ENCODE measurements at places on chromosomes 3 and 15. TPM values are rescaled to one million over a fixed set of nuclear protein-coding genes. Genes with fewer than 3 reads are reported as not detected.

- no peak for DNase-seq
Observed at GRCh38 chr3:121542924-121543323, 2.9 kb downstream of the POLQ start.

- DNase-seq = no peak
Observed at GRCh38 chr3:124094496-124094895, 102.6 kb upstream of the ROPN1 start.

GRCh38 chr3:63092515-63092914 is 185.6 kb upstream of the SYNPR start:
- no peak for DNase-seq

DNA sequence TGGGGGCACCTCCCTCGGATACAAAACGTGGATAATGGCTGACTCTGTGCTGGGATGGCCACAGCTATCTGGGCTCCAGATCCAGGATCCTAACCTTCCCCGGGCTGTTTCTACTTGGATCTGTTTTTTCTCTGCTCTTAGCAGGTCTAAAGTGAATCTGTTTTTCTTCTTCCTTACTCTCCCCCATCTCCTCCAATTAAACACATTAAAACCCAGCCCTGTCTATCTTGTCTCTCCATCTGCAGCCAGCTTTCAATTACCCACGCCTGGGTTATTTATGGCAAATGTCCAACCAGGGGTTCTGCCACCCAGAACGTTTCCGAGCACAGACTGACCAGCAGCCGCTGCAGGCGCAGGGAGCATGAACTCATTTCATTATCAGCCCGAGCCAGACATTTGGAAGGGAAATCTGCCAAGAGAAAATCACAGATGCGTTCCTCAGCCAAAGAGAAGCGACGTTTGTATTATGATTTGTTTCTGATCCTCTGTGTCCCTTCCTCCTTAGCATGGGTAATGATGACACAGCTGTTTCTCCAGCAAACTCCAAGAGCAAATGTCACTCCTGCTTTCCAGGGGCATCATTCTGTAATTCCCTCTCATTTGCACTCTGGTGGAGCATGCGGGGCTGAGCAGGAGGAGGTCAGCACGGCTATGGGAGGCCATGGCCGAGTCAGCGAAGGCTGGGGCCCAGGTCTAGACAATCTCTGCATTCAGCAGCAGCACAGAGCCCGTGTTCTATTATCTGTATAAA is 42.0 kb downstream of the UMPS start:
- peak; percentile 67 for DNase-seq

DNA sequence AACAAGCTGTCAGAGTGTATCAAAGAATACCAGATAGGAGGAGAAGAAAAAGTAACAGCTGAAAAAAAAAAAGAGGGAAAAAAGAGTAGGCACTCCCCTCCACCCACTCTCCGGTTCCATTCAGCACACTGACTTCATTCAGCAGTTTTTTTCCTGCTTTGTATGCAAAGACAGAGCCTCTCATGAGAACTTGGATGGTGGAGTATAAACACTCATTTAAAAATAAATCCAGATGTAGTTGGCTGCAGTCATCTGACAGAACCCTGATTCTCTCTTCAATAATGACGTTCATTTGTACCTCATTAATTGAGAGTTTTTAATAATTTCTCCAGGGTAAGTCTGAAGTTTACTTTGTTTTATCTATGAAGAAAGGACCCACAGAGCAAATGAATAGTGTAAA is 81.0 kb downstream of the TMEM108 start:
- peak; percentile 13 for DNase-seq

DNA sequence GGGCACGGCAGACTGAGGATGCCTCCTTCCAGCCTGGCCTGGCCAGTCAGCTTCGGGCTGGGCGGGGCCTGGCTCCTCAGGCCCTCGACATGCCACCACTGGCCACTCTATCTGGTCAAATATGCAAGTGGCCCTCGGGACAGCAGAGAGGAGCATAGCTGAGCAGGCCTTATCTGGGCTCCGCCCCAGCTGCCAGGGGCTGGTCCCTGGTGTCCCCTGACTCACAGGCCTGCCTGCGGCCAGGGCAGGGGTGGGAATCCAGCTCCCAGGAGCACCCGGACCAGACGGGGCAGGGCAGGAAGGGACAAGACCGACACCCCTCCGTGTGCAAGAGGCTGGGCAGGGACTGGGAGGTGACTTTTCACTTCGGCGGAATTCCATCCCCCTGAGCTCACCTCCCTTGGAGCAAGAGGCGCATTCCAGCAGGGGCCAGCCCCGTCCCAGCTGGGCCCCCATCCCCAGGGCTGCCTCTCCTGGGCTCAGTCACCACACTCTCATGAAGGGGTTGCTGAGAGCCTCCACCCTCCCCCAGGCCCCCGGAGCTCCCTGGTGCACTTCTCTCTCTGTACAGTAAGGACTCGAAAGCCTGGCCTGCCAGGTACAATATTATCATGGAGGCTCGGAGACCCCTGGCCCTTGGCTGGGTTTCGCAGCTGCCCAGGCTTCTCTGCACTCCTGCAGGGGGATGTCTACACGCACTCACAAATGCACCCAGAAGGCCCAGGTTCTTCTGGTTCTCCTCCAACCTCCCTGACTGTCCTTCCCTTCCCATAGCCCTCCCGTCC is 29.5 kb downstream of the WNT7A start:
- DNase-seq = no peak

DNA sequence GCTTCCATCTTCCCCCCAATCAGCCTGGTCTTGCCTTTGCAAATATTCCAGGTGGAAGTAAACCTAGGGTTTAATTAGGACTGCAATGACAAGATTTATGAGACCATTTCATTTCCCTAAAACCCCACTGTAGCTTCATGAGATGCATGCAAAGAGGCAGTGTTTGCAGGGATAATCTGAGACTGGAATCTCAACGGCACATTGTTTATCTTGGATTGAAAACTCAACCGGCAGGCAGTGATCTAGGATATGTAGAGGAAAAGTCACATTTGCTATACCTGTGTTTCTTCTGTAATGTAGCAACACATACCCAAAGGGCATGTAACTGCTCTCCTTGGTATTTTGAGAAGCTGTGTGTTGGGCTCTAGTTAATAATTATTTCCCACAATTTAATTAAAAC is 18.7 kb upstream of the CLSTN2 start:
- no peak for DNase-seq

DNA sequence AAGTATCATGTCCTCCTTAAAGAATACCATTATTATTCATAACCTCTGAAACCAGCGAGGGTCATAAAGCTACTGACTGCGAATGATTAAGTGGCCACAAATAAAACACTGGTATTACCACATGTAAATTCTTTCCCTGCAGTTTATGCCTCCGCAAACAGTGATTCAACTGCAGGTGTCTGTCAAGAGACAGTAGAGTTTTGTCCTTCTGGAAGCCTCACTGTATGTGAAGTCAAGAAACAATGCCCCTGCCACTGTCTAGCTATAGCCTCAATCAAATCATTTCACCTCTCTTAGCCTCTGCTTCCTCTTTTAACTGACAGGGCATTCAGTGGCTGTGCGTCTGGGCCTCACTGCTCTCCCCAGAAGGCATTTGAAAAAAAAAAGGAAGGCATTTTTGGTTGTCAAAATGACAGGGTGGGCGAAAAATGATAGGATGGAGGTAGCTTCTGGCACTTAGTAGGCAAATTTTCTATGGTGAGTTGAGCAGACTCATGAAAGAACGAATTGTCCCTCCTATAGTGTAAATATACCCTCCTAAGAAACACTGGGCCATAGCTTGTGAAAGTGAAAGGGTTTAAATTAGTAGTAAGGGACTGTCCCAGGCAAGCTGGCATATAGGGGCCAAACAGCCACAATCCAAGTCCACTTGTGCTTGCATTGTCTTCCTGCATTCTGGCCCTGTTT is 66.7 kb downstream of the FILIP1L start:
- DNase-seq = no peak

DNA sequence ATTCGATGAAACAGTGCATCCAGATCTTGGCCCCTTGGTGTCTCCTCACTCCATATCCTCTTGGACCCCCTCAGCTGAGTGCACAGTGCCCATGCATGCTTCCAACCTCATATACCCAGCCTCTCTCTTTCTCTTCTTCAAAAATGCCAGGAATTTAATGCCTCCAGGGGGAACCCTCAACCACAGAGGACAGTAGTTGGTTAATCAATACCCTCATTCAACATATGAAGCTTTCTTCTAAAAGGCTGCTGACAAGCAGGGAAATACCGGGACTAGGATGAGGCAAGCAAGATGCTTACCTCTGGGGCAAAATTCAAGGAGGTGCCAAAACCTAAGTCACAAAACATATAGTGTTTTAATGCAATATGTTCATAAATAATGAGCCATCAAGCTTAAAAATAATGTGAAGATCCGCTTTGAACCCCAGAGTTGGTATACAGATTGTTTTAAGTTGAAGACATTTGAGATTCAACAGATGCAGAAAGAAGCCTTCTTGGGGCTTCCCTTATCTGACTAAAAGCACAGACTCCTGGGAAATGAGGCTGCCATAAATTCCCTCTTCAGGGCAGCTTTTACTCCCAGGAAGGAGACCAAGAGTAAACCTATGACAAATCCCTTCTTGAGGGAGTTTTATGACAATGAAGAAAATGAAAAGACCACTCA is 48.2 kb upstream of the FHIT start:
- DNase-seq = no peak

GRCh38 chr3:13332158-13332557 is 88.0 kb downstream of the NUP210 start:
- no peak for DNase-seq

GRCh38 chr3:103057487-103057886 is 622.7 kb downstream of the ZPLD1 start:
- no peak for DNase-seq

DNA sequence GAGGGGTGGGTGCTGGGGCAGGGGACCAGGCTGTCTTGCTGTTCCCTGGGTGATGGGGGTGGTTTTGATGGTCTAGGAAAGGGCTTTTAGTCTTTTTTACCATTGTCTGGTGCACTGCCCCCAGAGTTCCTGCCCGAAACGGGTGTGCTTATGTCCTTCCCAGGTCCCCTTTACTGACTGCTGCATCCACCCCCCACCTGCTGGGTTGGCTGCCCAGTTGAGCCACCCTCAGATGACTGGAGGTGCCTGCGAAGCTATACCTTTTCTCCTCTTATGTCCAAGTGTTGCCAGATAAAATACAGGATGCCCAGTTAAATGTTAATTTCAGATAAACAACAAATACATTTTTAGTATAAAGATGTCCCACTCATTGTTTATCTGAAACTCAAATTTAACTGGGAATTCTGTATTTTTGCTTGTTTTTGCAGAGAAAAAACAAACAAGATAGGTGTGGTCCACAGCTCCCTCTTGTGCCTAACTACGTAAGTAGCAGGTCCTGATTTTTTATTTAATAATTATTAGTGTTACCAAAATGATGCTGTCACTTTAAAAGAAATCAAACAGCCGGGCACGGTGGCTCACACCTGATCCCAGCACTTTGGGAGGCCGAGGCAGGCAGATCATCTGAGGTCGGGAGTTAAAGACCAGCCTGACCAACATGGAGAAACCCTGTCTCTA is 6.1 kb upstream of the RPP14 start:
- no peak for DNase-seq

DNA sequence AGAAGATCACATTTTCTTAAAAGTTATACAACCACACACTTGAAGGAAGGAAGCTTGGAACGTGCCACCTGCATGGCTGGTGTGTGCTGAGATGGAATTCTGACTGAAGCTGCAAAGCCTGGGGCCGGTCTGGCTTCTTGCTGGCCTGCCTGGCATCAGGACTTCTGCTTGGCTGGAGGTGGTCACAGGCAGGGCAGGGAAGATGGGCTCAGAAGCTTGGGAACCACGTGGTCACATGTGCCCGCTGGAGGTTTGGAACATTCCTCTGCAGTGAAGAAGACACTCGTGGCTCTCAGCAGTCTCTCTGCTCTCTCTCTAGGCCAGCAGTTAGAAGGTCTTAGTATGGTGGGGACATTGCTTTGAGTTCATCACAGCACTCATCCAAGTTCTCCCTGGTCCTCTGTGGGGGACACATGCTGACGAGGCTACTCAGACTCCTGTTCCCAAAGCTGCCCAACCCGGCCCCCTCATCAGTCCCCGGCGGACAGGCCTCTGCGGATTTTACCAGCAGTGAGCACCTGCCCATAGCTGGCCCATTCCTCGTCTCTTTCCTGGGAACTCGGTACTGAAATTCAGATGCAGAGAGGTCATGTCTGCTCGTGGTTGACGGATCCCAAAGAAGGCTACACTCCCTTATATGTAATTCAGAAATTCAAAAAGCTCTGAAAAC is 229.0 kb downstream of the ADAMTS17 start:
- no peak for DNase-seq

GRCh38 chr3:48662145-48662752 is 437 bp downstream of the CELSR3 start:
- no peak for DNase-seq

DNA sequence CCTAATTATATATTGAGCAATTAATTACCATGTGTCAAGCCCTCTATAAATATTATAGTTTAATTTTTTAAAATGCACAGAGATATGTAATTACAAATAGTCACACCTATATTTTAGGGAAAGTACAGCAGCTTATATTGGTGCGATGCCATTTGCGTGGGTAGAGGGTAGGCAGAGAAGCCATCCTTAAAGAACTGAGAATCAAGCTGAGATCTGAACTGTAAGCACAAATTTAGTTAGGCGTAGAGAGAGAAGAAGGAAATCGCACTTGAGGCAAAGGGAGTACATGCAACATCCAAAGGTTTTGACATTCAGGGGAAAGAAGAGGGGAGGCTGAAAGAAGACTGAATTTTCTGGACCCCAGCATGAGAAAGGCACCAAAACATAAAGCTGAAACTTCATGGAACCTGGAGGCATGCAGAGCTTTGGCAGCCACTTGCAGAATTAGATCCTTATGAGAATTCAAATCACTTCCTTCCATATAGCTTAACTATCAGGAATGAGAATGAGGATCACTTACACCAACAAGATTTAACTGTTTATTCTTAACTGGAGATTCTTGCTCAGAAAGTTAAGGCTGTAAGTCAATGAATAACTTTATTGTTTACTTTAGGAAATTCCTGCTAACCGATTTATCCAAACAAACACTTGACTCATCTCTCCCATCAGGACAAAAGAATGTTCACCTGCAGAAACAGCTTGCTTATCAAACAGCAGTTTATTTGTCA is 114.3 kb downstream of the TGFBR2 start:
- no peak for DNase-seq

The EIF4E3 gene
- polyA plus RNA-seq = 7.9 TPM

The MINDY4B gene
- polyA plus RNA-seq = 0.16 TPM

Measured in forelimb muscle (tissue), 1 donor.